ENCODE measurements at places on chromosomes 1 and 21.

DNA sequence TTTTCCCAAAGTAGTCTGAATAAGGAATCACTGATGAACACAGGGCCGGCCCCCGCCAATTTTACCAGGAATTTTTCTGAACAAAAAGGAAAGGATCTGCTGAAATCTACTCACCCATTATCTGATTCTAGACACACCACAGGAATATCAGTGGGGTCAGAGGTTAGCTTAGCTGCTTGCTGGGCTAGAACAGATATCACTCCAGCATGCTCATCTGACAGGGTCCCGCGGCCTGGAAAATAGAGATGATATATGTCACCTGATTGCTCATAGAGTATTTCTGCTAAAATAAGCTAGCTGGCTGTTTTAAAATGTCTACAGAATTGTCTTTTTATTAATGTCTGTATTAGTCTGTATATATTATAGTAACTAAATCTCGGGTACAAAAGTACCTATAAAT, 3.7 kb downstream of the LAMTOR5 start:
- ATAC-seq, result no peak

DNA sequence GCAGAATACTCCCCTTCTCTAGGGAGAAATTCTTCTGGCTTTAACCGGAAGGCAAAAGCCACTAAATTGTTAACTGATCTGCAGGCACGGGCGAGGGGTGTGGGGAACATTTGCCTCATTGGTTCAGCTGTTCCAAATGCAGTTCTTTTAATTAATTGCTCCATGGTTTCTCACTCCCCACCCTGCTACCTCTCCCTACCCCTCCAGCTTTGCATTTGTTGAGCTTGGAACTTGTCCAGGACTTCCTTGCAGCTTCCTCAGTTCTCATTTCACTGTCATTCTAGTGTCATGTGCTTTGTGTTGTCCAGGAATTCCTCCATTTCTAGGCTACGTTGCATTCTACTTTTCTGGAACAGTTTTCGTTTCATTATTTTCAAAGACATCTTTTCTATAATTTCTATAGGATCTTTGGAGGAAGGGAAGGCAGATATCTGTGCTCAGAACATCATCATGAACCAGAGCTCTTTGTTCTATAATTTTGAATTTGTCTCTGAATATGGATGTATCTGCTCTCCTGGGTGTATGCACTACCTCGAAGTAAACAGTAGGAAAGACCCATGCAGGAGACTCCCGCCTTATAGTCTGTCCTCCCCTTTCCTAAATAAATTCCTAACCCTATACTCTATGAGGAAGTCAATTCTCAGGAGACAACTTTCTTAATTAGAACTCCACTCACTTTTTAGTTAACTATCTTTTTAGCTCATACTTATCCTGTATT, 132.4 kb upstream of the LMO4 start:
- ATAC-seq, result no peak

DNA sequence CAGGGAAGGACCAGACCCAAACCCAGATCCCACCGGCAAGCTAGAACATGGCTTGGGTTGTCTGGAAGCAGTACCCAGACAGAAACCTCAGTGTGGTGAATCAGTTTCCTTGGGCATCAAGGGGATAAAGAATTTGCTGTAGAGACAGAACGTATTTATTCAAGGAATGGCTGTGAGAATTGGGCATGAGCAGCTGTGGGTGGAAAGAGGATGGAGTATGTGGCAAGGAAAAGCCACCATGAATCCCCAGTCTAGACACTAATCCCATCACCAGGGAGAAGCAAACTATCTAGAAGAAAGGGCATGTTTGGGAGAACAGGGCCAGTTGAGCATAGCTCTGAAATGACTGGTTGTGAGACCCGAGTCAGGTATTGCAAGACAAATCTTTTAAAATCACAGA, 109.2 kb downstream of the TOMM20 start:
- ATAC-seq, result no peak

DNA sequence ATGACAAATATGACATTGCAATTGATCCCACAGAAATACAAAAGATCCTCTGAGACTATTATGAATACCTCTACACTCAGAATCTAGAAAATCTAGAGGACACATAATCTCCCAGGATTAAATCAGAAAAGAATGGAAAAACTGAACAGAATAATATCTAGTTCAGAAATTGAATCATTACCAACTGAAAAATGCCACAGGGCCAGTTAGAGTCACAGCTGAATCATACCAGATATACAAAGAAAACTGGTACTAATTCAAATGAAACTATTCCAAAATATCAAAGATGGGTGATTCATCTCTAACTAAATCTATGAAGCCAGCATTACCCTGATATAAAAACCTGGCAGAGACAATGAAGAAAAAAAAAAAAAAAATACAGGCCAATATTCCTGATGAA, 149.3 kb downstream of the BRINP3 start:
- ATAC-seq, result no peak

DNA sequence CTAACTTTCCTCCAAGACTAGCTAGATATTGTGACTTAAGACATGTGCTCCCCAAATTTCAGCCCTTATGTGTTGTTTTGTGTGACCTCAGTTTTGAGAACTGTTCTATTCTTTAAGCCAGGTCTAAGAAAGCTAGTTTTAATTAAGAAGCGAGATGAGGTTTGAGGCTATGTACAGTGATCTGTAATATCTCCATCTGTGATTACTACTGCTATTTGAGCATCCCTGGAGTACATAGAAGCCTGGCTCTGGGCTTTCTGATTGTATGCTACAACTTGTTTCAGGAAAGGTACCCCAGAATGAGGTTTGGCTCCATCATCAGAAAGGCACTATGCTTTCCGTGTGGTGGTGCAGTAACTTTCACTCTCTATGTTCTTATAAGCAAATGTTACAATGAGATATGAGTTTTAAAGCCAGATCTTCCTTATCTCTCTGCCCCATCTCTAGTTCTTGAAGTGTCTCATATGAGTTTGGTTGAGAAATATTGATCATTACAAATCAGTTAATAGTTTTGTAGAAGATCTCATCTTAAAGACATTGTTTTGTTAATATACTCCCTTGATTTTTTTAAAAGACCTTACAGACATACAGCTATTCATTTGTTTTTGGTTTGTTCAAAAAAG, 605 bp downstream of the RGS4 start:
- peak; percentile 6 for ATAC-seq

DNA sequence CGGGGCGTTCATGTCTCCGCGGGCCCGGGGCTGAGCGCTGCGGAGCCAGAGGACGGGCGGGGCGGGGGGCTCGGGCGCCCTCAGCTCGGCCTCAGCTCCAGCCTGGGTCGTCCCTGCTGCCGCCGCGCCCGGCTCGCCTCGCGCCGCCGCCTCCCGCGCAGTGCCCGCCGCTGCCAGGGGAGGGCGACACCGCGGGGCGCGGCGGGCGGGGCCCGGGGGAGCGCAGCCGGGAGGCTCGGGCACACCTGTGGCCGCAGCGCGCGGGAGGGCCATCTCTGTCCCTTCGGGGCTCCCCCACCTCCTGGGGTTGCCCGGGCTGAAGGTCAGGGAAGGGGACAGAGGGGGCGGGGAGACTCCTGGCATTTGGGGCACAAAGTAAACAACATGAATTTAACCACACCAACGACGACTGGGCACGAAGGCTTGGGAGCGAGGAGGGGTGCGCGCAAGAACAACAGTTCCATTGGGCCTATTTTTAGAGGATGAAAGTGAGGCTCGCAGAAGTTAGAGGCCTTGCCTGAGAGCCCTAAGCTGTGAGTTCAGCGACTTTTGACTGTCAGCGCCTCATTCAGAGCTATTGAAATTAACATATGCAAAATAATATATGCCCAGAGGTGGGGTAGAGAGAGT, at the start of gene FAM131C:
TSS of gene FAM131C (minus strand) at position 162 of the 630 bp plus-strand sequence. CDS start 209 bp downstream, outside the sequence.
- ATAC-seq, result peak; percentile 83

GRCh38 chr1:198359024-198359653, 181.3 kb downstream of the ATP6V1G3 start:
- ATAC-seq, result no peak

DNA sequence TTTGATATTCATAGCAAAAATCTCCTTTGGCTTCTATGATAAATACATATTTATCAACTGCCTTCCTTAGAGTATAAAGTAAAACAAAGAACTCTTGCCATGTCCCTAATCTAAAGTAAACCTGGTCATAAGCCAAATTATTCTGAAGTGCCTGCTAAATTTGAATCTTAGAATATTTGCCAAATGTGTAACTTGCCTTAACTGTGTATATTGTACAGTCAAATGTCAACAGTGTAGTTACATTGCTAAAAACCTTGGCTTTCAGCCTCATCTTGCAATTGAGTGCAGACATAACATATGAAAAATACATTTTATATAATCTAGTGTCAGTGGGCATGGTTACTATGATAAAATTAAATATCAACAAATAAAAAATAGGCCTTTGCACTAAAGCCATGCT, 583.4 kb upstream of the ADAMTS5 start:
- no peak for ATAC-seq

- ATAC-seq, result peak; percentile 76
These were observed 20.3 kb downstream of the STK40 start for GRCh38 chr1:36365381-36365780.

GRCh38 chr1:43936431-43937151, 3.0 kb downstream of the ARTN start:
- ATAC-seq, result peak; percentile 68

DNA sequence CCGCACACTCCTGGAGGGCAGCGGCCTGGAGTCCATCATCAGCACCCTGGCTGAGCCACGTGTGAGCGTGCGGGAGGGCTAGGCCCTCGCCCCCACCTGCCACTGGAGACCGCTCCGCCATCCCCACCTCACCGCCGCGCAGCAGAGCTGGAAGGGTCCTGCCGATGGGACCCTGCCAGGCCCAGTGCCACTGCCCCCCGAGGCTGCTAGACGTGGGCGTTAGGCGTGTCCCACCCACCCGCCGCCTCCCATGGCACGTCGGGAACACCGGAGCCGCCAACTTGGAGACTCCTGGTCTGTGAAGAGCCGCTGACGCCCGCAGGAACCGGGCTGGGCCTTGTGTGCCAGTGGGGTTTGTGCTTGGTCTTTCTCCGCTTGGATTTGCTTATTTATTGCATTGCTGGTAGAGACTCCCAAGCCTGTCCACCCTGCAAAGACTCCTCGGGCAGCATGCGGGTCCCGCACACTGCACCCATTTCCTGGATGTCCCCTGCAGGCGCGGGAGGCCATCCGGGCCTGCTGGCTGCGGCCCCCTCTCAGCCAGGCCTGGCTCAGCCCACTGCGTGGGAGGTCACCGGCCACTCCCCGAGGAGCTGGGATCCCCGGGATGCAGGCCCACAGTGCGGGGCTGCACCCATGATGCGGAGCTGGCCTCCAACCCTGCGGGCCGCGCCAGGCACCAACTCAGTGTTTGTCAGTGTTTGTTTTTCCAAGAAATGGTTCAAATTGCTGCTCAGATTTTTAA, 6.0 kb downstream of the LY9 start:
- ATAC-seq, result no peak

- peak; percentile 75 for ATAC-seq
These were observed 8.5 kb downstream of the CHD5 start for GRCh38 chr1:6171548-6172124.

DNA sequence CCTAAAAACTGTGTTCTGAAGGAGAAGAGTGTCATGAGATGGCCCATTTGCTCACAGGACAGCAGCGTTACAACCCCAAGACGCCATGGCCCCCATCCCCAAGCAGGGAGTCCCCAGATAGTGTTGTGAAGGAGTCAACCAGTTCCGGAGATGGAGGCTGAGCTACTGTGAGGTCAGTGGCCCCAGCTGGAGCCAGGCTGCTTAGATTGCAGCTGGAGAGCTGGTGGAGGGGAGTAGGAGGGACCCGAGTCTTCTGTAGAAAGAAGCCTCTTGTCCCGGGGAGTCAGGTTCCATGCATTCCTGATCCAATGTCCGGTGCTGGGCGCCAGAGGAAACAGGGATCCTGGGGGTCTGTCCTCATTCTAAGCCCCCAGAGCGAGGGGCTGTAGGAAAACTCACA, 93.5 kb upstream of the SIM2 start:
- ATAC-seq, result no peak

DNA sequence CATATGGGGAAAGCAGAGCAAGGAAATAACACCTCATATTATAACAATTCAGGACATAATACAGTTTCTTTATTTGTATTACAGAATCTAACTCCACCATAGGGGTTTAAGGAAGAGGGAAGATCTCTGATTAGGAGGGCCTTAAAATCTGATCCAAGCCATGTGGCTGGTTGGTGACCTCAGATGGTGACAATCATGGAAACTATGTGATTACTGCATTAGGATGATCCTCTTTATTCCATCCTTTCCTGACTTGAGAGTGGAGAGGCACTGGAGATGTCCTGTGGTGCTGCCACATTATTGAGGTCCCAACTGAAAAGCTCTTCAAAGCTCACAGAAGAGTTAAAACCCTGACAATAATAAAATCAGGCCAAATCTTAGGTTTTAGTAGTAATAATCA, 168.1 kb upstream of the BEND5 start:
- no peak for ATAC-seq

DNA sequence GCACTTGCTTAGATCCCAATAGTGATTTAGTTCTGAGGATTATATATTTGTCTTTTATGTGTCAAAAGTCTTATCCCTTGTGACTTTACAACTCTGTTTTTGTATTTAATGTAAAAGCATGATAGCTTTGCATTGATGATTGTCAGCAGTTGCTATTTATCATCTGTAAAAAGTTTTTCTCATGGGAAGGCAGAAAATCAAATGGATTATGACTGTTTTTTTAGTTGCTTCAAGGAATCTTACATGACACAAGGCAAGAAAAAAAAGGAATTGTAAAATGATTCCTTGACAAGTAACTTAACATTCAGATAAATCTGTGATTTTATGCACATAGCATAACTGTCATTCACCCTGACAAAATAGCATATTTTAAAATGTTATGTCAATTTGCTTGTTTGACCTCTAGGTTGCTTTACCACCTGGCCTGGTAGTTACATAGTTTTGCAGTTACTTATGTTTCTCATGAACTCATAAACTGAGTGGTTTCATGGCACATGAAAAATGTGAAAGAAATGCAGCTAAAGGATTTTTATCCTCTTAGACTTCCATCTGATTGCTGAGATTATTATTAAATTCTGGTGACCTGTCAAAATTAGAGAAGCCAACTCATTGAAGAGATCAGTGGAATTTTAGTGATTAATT, 622.6 kb downstream of the ADGRL2 start:
- no peak for ATAC-seq

DNA sequence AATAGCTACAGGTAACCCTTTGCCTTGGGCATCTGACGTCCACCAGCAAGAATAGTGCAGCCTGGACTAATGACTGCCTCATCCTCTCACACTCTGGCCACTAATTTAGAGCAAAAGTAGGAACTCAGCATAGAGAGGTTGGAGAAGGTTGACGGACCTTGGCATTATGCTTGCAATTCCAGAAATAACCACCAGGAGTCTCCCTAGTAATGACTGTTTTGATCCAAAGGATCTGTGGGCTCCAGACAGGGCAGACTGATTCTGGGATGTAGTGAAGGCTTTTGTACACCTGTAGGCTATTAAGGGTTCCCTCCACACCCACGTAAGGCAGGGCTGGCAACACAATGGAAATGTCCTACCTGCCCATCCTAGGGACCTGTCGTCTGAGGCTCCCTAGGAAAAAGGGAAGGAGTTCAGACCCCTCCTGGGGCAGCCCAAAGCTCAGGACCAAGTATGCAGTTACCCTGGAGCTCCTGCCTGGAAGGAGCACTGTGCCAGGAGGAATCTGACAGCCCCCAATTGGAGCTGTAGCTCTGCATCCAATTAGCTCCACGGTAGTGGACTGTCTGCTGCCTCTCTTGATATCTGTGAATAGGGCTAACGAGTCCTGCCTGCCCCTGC, 91.0 kb upstream of the TMEM51 start:
- ATAC-seq, result no peak

Measured in motor neuron (in vitro differentiated cells).